ENCODE measurements at places on chromosomes 5 and 9.
A peak's percentile ranks its signal among the peaks of the same experiment; 100 is the strongest.

GRCh38 chr5:143665866-143666265 is 146.1 kb upstream of the HMHB1 start:
- no peak for DNase-seq

- DNase-seq = peak; percentile 65
Observed at GRCh38 chr5:72815580-72816283, 729 bp upstream of the TNPO1 start.

DNA sequence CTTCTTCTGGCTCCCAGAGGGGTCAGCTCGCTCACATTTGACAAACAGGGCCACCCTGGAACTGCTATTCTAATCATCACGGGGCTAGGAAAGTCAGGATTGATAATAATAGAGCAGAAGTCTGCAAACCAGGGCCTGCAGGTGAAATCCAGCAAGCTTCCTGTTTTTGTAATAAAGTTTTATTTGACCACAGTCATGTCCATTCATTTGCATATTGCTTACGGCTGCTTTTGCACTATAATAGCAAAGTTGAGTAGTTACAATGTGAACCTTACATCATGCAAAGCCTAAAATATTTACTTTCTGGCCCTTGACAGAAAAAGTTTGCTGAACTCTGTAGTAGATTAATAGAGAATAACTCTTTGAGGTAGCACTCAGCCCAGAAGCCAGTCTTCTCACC is 63.2 kb upstream of the CTXN3 start:
- no peak for DNase-seq

GRCh38 chr9:37034305-37034937 is 353 bp upstream of the PAX5 start:
- peak; percentile 55 for DNase-seq

Data from hematopoietic multipotent progenitor cell treated with erythropoietin and hydrocortisone succinate and interleukin-3 and kit ligand, for 4 days (in vitro differentiated cells).